Stimulated activated CD4-positive, alpha-beta T cell treated with anti-CD3 and anti-CD28 coated beads, Interleukin-4, amount 100 ng/mL, for 48 hours (primary cell): ENCODE measurements at places on chromosomes 16 and 17.

GRCh38 chr16:2751577-2752034 is 832 bp upstream of the SRRM2 start:
- DNase-seq, result no peak

DNA sequence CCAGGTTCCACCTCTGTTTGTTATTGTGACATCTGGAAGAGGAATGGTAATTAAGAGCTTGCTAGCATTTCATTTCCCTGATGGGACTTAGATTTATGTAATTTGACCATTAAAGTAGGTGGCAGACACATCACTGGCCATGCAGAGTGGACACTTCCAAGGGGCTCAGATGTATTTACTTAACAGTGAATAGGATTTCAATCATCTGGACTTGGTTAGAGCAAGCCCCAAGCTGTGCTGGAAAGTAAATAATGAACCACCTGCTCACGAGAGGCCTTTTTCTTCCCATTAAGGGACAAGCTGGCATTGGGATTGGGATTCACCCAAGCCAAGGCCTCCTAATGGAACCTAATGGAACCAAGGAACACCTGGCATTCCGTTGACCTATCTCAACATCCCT is 395.3 kb downstream of the HS3ST4 start:
- no peak for DNase-seq

GRCh38 chr17:81706757-81707624 is 3.8 kb downstream of the MRPL12 start:
- no peak for DNase-seq

DNA sequence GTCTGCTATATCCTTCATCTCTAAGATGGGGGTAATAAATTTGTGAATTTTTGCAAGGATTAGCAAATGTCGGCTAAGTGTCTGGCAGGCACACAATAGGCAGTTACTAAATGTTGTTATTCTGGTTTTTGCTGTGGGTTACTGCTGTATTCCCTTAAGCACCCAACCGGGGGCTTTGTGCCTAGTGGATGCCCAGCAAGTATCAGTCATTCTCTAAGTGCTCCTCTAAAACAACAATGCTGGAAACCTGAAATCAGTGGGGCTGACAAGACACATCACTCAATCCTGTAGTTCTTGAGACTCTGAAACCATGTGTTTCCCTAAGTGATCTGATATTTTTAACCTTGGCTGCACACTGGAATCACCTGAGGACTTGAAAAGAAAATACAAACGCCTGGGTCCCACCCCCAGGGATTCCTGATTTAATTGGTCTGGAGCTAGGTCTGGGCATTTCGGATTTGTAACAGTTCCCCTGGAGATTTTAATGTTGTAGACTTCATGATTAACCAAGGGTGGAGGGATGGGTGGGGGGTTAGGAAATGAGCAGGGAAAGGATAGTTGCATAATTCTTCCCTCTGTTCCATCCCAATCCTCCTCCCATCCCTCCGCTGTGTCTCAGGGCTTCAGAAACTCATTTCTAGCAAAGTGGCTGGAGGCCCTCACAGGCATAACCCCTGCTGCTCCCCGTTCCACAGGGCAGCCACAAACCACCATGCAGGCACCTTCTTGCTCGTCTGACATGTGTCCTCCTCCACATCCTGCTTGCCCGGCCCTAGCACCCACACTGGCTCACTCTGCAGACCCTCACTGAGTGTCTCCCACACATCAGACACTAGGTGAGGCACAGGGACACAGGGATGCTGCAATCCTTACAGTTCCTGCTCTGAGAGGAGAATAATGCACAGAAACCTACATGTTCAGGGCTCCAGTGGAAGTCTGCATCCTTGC is 61.7 kb upstream of the LYRM9 start:
- no peak for DNase-seq

GRCh38 chr17:19290066-19290705 is 53.0 kb downstream of the EPN2 start:
- DNase-seq, result no peak

DNA sequence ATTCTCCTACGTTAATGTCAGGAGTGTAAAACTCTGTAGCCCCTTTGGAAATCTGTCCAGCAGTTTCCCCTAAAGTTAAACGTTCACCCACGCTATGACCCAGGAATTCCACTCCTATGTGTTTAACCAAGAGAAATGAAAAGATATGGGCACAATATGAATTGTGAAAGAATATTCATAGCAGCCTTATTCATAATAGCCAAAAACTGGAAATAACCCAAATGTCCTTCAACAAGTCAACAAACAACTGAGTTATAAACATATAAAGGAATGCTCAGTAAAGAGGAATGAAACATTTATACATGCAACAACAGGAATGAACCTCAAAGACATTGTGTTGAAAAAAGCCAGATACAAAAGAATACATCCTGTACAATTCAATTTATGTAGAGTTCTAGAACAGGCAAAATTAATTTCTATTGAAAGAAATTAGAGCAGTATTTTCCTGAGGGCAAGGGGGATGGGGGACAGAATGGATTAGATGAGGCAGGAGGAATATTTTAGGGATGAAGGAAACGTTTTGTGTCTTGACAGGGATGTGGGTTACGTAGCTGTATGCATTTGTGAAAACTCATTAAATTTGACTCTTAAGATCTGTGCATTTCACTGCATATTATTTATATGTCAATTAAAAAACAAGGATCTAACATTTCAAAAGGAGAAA is 286.7 kb upstream of the CDH5 start:
- no peak for DNase-seq

GRCh38 chr17:57132663-57133062 is 47.6 kb downstream of the AKAP1 start:
- no peak for DNase-seq

DNA sequence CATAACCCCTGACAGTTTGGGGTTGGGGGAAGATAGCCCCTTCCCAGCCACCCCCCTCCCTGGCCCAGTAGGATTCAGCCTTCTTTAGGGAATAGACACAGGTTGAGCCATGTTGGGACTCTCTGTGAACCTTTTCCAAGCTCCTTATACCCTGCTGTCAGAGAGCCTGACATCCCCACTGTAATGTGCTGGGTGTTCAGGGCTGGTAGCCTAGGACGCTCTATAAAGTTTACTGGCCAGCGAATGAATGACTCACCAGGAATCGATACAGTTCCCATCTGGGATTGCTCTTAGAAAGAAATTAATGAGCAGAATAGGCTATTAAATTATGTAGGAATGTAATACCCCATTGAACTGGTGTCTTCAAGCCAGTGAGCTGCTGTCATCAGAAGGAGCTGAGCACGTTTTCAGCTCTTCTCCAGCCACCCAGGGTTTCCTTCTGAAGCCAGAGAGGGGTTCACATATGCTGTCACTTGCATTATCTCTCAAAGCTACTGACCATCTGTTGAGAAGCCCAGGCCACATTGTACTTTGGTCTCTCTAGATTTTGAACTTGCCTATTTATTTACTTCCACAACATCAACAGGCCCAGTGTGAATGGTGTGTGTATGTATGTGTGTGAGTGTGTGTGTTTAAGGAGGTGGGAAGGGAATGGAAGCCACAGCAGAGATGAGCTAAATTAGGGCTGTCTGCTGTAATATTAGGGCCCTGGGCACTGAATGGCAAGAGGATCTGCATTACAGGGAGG is 64.9 kb downstream of the SPACA3 start:
- no peak for DNase-seq

DNA sequence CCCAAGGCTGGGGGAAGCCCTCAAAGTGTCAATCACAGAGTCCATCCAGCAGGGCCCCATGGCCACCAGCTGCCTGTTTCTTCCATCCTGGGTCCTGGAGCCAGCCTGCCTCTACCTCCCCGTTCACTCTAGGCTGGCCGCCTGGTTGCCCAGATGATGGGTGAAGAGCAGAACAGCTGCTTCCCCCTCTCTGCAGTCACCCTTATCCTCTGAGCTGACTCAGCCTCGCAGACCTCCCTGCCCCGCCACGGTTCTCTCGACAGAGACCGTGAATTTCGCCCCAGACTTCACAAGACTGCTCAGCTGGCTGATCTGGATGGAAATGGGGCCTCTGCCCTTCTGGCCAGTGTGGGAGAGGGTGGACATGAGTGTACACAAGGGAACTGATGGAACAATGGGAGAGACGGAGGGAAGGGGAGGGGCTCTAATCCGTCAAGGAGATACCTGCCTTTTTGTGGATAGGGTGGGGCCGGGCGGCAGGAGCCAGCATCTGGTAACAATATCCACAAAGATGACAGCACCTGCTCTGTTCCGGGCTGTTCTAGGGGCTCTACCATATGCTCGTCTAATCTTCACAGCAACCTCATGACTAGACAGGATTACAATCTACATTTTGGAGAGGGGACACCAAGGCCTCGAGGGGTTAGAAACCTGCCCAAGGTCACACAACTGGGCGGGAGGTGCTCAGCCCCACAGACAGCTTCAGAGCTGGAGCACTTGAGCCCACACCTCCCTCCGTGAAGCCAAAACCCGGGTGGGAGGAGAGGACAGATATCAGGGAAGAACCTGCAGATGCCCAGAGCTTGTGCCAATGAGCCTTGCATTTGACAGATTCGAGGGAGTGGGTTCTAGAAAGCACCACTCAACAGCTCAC is 136.0 kb downstream of the SDK2 start:
- no peak for DNase-seq

- no peak for DNase-seq
Observed at GRCh38 chr16:4021070-4021779, 95.0 kb downstream of the ADCY9 start.

- no peak for DNase-seq
Observed at GRCh38 chr17:48591255-48592056, 1.4 kb upstream of the HOXB3 start.

DNA sequence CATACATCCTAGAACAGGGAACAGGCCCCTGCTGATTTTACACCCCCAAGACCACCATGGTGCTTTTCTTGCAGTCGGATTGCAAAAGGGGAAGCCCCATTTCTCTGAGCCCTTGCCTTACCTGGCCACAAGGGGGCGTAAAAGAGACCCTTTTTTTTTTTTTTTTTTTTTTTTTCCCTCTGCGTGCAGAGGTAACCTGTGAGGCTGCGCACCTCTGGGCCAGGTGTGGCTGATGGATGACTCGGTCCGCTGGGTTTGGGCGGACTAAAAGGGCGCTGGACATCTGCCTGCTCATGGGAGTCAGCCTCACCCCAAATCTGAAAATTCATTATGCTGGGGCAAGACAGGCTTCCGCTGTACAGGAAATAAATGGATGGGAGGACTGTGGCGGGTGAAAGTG is 281.0 kb downstream of the CBLN1 start:
- no peak for DNase-seq

DNA sequence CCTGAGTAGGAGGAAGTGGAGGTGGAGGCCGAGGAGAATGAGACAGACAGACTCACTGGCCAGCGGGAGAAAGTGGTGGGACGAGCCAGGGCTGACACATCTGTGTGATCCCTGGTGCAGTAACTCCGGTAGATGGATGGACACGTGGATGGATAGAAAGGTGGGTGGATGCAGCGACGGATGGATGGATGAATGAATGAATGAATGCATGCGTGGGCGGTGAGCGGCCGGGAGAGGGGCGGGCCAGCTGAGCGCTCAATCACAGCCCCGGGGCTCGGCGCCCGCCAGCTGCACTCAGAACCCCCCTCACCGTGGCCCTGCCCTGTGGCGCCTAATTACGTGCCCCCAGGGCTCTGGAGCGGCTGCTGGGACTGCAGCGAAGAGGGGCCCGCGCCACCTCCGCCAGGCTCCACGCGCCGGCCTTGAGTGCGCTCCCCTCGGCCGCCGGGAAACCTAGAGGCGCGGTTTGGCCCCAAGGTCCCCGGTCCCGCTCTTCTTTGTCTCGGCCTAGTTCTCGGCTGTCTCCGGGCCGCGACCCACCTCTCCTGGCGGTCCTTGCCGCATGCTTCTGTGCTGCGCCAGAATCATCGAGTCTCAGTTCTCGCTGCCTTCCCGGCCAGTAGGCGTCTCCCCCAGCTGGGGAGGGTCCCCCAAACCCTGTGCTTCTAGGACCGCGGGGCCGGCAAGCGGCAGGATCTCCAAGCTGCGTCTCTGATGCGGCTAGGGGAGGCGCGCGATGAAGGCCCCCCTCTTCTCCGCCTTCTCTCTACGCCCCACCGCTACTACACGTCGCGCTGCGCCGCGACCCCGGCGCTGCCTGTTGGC is 41.0 kb downstream of the RAI1 start:
- no peak for DNase-seq

DNA sequence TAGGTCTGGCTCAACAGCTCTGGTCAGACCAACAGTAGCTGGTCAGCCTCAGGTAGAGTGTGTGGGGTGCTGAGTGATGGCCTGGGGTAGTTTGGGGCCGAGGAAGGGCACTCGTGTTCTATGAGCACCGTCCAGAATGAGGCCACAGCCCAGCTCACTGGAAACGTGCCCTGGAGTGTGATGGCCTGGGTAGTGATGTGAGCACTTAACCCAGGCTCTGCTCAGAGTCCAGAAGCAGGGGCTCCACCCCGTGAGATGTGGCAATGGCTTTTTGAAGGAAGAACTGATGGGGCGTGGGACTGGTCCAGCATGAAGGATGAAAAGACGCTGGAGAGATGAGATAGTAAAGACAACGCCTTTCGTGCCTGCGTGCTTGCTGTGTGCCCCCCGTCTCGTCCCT is 35.3 kb downstream of the NTN1 start:
- DNase-seq, result no peak

DNA sequence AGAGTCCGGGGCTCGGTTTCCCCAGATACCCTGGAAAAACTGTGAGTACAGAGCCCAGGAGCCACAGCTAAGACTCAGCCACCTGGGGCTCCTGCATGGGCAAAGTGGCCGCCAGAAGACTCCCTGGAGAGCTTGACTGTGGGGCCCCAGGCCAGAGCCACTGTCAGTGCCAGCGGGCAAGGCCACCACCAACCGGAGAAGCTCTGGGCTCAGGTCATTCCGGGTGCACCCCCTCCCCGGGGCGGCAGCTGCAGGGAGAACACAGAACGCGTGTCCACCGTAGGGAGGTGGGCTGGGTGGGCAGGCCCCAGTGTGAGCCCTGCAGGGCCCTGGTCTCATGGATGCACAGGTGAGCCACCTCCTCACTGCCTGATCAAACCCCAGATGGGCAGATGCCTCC is 22.3 kb upstream of the RBFOX3 start:
- no peak for DNase-seq

- DNase-seq, result no peak
Observed at GRCh38 chr16:87189426-87189825, 127.8 kb downstream of the C16orf95 start.

DNA sequence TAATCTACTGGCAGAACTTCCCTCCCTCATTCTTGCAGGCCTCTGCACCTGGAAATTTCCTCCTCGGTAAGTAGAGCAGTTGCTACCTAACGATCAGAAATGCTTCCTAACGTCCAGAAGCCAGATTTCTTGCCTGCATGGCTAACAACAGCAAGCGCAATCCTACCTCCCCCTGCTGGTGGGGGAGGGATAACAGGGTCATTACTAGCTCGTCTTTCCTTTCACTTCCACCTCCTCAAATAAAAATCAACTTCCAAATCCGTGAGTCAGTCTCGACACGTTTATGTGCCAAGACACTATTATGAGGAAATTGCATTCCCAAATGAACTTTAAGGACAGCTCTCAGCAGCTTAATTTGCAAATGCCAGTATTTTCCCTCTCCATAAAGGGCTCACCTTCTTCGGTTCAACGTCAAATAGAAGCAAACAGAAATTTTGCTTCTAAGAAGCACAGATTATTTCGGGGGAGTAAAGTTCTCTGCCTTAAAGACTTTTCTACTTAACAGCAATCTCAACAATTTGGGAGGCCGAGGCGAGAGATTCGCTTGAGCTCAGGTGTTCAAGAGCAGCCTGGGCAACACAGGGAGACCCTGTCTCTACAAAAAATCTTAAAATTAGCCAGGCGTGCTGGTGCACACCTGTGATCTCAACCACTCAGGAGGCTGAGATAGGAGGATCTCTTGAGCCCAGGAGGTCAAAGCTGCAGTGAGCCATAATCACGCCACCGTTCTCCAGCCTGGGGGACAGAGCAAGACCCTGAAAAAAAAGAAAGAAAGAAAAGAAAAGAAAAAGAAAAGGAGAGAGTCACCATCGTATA is 188.6 kb upstream of the PSMD7 start:
- DNase-seq, result peak; percentile 22
